ENCODE measurements at places on chromosomes 12 and 14. TPM values are rescaled to one million over a fixed set of nuclear protein-coding genes. Genes with fewer than 3 reads are reported as not detected.

The IAPP gene
- total RNA-seq, result not detected

The KRT74 gene
- not detected for total RNA-seq

The LRP1 gene
- total RNA-seq, result 3.2 TPM

The GUCY2C gene
- total RNA-seq, result not detected

The DNAI7 gene
- total RNA-seq, result not detected

The SDR9C7 gene
- total RNA-seq, result not detected

The KCTD10 gene
- 72.2 TPM for total RNA-seq

The GPRC5D gene
- total RNA-seq, result not detected

The IL26 gene
- total RNA-seq, result not detected

The TEDC1 gene
- total RNA-seq, result 9.9 TPM

The DNAH10 gene
- total RNA-seq, result 0.16 TPM

The OR4N2 gene
- not detected for total RNA-seq

The GLIPR1 gene
- 1.1 TPM for total RNA-seq

The NFATC4 gene
- 7.4 TPM for total RNA-seq

The MIA2 gene
- total RNA-seq, result 17.6 TPM

The SMIM41 gene
- total RNA-seq, result 0.13 TPM

The GPX2 gene
- not detected for total RNA-seq

The GALNT8 gene
- total RNA-seq, result 0.13 TPM

The CYP27B1 gene
- 0.32 TPM for total RNA-seq

The TAS2R42 gene
- total RNA-seq, result not detected

The CCDC60 gene
- total RNA-seq, result not detected

The CAPZA3 gene
- total RNA-seq, result not detected

The SFSWAP gene
- 13.4 TPM for total RNA-seq

The COX8C gene
- total RNA-seq, result not detected

The C12orf60 gene
- total RNA-seq, result 1.1 TPM

The BMP4 gene
- total RNA-seq, result 138 TPM

The ADIPOR2 gene
- 55.0 TPM for total RNA-seq

The OAS3 gene
- total RNA-seq, result 18.8 TPM

The ISM2 gene
- total RNA-seq, result not detected

The BIN2 gene
- not detected for total RNA-seq

The POTEM gene
- total RNA-seq, result not detected

The VRTN gene
- total RNA-seq, result not detected

The KCNJ8 gene
- not detected for total RNA-seq

The SERPINA6 gene
- total RNA-seq, result not detected

The ARMH4 gene
- total RNA-seq, result 1.3 TPM

The PLEKHD1 gene
- total RNA-seq, result 0.06 TPM

The KCNK13 gene
- total RNA-seq, result not detected

The RPGRIP1 gene
- total RNA-seq, result 0.19 TPM

The RHEBL1 gene
- total RNA-seq, result 1.4 TPM

The RTL1 gene
- not detected for total RNA-seq

The PTPN6 gene
- 3.2 TPM for total RNA-seq

The AVPR1A gene
- total RNA-seq, result not detected

The KERA gene
- total RNA-seq, result not detected

The KCNA5 gene
- not detected for total RNA-seq

The DIO3 gene
- total RNA-seq, result not detected

The TTC9 gene
- total RNA-seq, result 0.06 TPM

The OR4E2 gene
- not detected for total RNA-seq
